ENCODE measurements at places on chromosomes 7 and 10.
A peak's percentile ranks its signal among the peaks of the same experiment; 100 is the strongest.

DNA sequence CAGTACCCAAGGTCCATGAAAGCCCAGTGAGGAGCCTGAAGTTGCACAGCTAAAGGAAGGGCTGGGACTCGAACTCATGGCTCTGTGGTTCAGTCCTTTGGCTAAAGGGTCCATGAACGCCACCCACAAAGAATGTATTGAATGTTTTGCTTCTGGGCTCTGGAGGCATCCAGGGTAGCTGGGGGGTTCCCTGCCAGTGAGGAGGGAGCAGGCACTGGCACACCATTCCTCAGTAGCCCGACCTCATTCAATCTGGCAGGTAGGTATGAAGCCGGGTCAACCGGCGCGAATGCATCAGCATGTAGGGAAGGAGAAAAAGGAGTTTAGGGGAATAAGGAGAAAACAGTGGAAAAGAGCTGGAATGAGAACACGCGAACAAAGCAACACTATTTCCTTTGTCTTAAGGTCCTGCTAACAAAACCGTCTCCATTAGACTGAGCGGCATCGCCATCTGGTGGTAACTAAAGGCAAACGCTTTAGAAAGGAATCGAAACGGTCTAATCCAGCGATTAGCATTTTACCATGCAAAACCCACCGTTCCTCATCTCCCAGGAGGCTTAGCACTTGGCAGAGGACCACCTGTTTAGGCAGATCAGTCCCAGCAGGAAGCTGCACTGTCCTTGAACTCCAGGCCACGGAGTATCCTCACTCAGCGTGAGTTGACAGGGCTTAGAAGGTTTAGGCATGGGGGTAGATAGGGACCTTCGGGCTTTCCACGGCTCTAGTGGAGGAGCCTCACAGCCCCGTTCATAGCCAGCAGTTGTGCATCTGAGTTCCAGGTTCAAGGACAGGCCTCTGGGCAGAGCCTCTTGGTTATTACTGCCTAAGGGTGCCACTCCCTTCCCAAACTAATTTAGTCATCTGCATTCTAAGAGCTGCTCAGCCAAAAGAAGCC, 122.8 kb downstream of the UBE2H start:
- peak; percentile 69 for DNase-seq

- no peak for DNase-seq
Measured at GRCh38 chr10:17783751-17784150, 25.4 kb upstream of the MRC1 start.

DNA sequence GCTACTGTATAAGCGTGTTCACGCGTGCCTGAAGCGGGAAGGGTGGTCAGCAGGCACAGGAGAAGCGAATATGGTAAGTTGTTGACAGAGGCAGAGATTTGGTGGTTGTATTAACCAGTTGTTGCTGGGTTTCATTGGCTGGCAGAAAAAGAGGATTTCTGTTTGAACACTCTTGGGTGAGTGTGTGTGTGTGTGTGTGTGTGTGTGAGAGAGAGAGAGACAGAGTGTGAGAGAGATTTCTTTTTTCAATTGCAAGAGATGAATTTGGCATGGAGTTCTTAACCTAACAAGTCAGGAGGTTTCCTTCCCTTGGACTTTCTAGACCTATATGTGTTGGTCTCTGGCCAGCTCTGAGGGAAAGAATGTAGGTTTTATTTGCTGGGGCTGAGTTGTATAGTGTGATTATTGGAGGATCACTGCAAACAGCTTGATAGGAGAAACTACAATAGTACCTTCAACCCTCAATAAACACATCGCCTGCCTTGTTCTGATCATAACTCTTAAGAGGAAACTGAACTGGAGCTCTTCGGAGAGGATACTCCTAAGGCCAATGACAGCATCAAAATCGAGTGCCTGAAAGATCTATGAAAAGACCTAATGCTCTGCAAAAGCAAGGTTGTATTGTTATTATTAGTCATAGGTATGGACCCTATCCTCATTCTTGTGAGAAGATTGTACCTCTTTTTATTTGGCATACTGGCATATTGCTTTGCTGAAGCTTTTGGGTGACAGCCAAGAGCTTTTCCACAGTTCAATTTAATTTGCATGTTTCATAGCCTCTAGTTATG, 1.2 kb downstream of the MCU start:
- no peak for DNase-seq

- DNase-seq = no peak
Measured at GRCh38 chr7:147535701-147536111, 1054.9 kb upstream of the C7orf33 start.

DNA sequence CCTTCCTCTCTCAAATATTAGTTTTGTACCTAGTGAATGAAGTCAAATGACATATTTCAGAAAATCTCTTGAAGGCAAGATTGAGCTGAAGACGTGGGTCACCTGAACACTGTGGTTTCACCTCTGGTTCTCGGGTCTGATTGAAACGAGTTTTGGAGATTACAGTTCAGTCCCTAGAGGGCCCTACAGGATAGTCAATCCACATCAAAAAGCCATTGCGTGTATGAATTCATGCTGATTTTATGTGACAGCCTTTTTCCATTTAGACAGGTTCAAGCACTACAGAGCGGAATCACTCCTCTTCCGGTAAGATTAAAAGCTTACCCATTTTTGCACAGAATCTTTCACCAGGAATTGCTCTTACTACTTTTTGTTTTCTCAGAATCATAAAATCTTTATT, 62.2 kb downstream of the VIM start:
- no peak for DNase-seq

DNA sequence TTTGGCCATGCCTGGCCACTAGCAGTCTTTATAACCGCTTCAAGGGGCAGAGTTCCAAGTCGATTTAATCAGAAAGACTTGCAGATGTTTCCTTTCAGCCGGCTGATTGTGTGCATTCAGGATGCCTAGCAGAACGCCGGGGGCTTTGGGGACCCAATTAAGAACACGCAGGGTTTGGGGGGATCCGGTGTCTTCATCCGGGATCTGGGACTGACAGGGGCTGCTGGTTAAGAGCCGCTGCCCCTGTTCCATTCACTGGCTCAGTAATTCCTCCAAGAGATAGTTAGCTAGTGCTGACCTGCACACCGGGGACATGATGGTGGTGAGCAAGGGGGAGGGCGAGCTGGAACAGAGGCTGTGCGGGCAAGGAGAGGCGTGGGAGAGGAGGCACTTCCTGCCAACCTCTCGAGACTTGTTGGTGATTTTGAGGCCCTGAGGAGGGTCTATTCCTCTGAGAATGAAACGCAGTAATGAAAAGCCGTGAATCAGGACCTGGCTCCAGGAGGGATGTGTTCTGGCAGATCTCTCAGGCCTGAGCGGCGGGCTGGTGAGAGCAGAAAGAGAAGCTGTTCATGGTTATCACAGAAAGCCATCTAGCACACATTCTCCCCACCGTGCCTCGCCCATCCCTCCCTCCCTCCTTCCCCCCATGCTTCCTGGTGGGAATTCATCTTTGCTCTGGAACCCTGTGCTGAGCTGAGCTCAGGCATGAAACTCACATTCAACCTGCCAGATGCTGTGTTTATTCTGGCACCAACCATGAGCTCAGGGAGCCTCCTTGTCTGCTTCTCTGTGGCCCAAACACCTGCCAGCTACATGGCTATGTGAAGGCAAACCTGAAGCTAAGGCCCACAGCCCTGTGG, 152.0 kb downstream of the CCDC3 start:
- peak; percentile 18 for DNase-seq

- no peak for DNase-seq
Measured at GRCh38 chr7:112765105-112765504, 25.1 kb downstream of the TMEM168 start.

DNA sequence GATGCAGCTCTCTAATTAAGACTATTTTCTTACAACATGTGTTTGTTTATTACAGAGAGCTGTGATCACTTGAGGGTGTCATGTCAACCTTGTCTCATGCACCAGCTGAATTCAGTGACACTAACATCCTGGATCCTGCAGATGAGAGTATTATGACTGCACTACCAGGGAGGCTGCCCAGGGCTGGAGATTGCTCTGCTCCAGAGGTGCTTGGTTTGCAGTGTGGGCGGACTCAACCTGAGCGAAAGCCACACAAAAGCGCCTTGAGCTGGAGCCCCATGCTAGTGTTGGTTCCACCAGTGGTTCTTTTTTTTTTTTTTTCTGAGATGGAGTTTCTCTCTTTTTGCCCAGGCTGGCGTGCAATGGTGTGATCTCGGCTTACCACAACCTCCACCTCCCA, 33.8 kb upstream of the ATXN7L1 start:
- DNase-seq = no peak

- DNase-seq = no peak
Measured at GRCh38 chr10:103676851-103677417, 178.4 kb downstream of the SH3PXD2A start.

DNA sequence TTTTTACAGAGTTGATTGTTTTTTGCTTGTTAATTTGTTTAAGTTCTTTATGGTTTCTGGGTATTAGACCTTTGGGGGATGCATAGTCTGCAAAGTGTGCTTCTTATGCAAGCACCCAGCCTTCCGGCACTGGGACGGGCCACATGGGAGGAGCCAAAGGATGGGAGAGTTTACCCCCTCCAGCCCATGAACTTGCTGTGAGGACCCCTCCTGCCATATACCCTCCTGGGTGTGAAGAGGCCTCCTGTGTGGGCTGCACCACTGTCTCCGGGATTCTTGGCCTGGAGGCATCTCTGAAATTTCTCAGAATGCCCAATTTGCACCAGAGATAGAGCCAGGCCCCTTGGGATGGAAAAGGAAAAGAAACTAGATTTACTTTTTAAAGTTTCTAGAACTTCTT, 150.7 kb downstream of the MGMT start:
- no peak for DNase-seq

- DNase-seq = no peak
Measured at GRCh38 chr10:24453973-24454372, 245.0 kb downstream of the KIAA1217 start.

DNA sequence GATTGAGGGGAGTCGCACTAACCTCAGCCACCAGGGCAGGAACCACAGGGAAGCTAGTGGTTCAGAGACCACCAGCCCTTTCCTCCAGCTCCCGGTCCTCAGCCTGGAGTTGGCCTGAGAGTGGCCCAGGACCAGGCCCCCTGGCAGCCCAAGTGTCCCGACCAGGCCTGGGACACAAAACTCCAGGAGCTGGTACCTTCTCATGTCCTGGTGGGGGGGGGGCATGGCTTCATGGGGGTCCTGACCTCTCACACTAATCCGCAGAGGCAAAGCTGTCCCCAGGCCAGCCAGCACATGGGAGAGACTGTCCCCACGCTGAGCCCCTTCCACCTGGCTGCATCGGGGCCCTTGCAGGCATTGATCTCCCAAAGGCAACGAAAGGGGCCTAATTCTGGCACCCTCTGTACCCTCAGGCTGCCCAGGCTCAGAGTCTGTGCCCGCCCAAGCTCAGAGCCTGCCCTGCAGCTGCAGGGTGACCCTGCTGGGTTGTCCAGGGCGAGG, 28.2 kb downstream of the GPRIN2 start:
- no peak for DNase-seq

DNA sequence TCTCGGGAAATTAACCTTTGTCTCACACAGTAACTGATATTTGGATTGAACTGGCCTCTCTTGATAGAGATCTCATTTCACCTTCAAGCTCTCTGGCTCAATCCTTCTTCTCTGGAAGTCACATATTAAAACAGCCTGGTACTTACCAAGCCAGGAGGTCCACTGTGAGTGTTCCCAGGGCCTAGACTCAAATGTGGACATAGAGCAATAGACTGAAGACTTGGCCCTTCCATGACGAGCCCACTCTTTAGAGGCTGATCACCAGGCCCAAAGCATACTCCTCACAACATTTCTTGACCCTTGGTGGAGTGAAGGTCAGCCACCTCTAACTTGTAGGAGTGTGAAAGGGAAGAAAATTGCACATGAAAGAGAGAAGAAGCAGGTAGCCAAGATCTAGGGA, 38.5 kb downstream of the COL1A2 start:
- DNase-seq = no peak

GRCh38 chr10:132988988-132989387, 46.6 kb upstream of the CFAP46 start:
- no peak for DNase-seq

- DNase-seq = no peak
Measured at GRCh38 chr7:26513948-26514347, 222.3 kb downstream of the SNX10 start.

DNA sequence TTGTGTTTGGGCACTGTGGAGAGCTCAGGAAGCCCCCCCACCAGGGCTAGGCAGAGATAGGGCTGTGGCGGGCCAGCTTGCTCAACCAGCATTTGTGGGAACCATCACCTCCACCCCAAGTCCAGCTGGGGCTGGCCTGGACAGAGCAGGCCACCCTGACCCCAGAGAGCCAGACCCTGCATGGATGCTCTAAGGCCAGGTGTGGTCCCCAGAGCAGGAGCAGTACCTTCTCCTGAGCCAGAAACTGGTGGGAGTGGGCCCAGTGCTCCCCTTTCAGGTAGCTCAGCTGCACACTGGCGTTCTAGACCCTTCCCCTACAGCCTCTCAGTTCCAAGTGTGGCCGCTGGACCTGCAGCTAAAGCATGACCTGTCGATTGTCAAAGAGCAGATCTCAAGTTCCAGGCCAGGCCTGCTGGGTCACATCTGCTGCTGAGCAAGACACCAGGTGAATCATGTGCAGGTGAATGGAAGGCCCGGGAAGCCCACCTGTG, 57.2 kb downstream of the RASGEF1A start:
- DNase-seq = peak; percentile 0

DNA sequence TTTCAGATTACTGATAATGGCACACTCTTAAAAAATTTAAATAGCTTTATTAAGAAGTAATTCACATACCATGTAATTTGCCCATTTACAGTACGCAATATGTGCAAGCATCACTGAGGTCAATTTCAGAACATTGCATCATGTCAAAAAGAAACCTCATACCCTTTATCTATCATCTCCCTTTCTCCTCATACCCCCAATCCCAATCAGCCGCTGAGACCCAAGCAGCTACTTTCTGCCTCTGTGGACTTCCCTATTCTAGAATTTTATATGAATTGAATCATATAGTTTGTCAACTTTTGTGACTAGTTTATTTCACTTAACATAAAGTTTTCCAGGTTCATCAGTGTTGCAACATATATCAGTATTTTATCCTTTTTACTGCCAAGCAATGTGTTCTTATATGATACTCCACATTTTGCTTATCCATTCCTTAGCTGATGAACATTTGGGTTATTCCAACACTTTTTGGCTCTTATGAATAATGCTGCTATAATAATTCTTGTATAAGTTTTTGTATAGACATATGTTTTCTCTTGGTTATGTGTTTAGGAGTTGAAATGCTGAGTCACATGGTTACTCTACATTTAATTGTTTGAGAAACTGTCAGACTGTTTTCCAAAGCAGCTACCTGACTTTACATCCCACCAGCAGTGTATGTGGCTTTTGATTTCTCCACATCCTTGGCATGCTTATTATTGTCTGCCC, 26.9 kb upstream of the TPK1 start:
- DNase-seq = no peak

DNA sequence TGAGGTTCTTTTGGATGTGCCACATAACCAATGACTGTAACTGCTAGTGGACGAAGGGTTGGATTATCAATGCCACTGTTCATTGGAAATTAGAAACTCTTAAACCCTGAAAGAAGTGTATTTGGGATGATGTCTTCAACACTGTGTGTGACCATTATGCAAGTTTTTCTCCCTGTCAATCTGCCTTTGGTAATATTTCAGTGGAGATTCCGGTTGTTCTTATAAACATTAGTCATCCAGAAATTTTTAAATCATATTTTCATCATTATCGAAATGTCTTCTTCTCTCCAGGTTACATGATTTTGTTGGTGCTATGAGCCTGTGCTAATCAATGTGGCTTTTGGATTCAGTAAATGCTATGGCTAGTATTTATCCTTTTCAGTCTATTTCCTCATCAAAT, 61.7 kb upstream of the KLF6 start:
- no peak for DNase-seq
